ENCODE measurements at places on chromosomes 16 and 17. TPM values are rescaled to one million over a fixed set of nuclear protein-coding genes. Genes with fewer than 3 reads are reported as not detected.

The CTRL gene
- 2.3 TPM for total RNA-seq

The RMI2 gene
- total RNA-seq: 1.5 TPM

The KCNG4 gene
- total RNA-seq: not detected

The TP53I13 gene
- 25.4 TPM for total RNA-seq

The PLCD3 gene
- 39.1 TPM for total RNA-seq

The KAT7 gene
- 22.2 TPM for total RNA-seq

Measured in bronchial smooth muscle cell (primary cell).